ENCODE measurements at places on chromosomes 4 and X.
A peak's percentile ranks its signal among the peaks of the same experiment; 100 is the strongest.

GRCh38 chr4:7042503-7043283 is 479 bp upstream of the TADA2B start:
- peak; percentile 95 for DNase-seq

GRCh38 chrX:23271026-23271425 is 63.6 kb upstream of the PTCHD1 start:
- no peak for DNase-seq

GRCh38 chr4:76831711-76832373 is 66.1 kb downstream of the SOWAHB start:
- DNase-seq, result no peak

DNA sequence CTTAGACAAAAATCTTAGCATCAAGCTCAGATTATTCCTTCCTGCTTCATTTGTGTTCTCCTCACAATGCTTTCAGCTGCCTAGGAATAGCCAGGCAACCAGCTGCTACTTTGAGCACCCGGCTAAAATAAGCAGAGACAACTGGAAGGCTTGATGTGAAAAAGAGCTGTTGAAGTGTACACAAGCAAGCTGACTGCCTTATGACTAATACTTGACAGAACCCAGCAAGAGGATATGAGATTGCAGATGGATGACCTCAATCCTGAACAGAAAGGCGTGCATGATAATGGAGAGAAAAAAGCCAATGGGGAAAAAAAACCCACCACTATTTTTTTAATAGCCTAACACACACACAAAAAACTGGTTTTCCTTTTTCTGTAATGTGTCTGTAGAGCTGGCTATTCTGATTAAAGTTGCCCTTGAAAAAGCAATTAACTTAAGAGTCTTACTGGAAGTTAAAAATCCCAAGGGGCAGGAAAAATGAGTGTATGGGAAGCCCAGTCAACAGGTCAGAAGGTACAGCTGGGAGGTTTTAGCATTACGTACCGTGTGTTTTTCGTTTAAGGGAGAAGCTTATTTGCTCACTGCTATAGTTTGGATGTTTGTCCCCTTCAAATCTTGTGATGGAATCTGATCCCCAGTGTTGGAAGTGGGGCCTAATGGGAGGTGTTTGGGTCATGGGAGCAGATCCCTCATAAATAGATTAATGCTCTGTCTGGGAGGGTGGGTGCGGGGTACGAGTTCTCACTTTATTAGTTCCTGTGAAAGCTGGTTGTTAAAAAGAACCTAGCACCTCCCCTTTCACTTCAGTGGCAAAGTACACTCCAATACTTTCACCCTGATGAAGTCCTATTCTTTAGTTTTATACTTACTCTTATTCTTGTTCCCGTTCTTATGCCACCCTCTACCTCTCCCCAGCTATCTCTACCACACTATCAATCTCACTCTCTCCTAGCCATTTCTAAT is 37.1 kb upstream of the HERC6 start:
- no peak for DNase-seq

GRCh38 chrX:147832707-147833348 is 78.9 kb upstream of the FMR1 start:
- DNase-seq, result no peak

- DNase-seq, result no peak
Observed at GRCh38 chr4:2361366-2362265, 56.8 kb downstream of the ZFYVE28 start.

DNA sequence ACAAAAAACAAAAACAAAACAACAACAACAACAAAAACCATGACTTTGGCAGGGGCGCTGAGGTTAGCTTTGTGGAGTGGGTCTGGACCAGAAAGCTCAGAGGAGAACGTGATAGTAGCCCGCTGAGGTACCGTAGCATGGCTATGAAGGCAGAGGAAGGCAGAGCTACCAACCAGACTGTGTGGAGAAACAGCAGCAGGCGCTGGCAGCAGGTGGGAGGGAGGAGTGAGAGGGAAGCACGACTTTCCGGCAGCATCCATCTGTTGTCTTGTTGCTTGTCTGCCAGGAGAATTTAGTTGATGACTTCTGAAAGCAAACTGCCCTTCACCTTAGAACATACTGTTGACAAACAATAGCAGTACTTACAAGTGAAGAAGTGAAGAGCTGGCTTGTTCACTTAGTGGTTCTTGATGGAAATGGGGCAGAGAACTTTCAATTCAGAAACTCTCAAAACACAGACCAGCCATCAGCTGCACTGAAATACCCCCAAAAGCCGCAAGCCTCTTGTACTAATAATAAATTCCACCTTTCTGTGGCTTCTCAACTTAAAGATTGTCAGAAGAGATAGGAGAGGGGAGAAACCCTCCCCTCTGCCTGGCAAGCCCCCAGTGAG is 447.2 kb downstream of the SLITRK2 start:
- no peak for DNase-seq

- DNase-seq, result no peak
Observed at GRCh38 chr4:156414406-156414805, 460.7 kb upstream of the CTSO start.

- no peak for DNase-seq
Observed at GRCh38 chr4:6779667-6780565, 2.6 kb upstream of the KIAA0232 start.

- DNase-seq, result no peak
Observed at GRCh38 chr4:173187732-173188131, 19.1 kb downstream of the GALNT7 start.

DNA sequence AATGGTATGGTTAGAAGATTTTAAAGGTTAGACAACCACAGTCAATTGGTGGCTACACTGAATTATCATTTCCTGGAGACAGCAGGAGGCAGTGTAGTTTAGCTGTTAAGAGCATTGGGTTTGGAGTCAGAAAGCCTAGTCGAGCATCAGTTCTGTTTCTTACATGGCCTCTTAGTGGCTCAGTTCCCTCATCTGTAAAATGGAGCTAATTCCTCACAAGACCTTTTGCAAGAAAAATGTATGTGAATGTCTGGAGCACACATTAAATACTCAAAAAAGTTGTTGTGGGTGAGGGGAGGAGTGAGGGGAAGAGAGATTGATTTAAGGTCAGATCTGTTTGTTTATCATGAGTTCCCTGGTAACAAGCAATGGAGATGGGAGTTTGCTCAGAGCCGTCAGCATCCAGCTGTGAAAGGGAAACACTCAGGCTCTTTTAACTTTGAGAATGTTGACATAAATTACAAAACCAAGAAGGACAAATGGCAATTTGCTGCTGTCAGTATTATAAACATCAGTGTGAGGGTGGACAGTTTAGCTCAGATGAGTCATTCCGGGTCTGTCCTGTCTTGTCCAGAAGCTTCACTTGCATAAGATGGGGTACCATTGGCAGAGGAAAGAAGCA is 98.2 kb upstream of the PGRMC2 start:
- no peak for DNase-seq

GRCh38 chrX:100208076-100208475 is 202.0 kb downstream of the PCDH19 start:
- no peak for DNase-seq

- DNase-seq, result no peak
Observed at GRCh38 chr4:109155084-109155483, 147.4 kb downstream of the COL25A1 start.

- DNase-seq, result peak; percentile 64
Observed at GRCh38 chr4:123588631-123589241, 192.1 kb downstream of the SPRY1 start.

- DNase-seq, result no peak
Observed at GRCh38 chr4:136000246-136000645, 1532.0 kb downstream of the PCDH18 start.

- no peak for DNase-seq
Observed at GRCh38 chrX:44244008-44244407, 99.5 kb downstream of the EFHC2 start.

DNA sequence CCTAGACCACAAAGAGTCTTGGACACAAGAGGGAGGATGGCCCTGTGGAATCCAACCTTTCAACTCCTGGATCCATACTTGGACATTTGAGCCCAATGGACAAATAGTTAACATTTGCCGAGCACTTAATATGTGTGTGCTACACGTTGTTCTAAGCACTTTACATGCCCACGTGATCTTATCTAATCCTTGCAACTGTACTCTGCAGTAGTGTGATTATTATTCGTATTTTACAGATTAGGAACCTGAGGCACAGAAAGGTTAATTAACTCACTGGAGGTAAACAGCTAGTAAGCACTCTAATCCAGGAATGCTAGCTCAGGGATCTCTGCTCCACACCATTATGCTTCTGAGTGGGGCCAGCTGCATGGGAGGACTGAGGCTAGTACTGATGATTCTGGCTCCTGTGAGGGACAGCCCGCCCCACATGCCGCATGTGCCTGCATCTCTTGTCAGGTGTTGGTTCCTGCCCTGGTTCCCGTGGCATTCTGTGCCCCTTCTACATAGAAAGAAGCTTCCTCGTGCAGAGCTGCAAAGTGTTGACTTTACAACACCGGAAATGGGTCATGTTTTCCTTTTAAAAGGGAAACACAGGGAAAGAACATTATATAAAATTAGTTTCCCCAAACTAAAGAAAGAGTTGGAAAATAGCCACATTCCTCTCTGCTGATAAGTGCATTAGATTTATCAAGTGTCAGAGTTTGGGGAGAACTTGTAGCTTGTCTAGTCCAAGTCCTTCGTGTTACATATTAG is 34.8 kb downstream of the PLAC1 start:
- DNase-seq, result no peak

DNA sequence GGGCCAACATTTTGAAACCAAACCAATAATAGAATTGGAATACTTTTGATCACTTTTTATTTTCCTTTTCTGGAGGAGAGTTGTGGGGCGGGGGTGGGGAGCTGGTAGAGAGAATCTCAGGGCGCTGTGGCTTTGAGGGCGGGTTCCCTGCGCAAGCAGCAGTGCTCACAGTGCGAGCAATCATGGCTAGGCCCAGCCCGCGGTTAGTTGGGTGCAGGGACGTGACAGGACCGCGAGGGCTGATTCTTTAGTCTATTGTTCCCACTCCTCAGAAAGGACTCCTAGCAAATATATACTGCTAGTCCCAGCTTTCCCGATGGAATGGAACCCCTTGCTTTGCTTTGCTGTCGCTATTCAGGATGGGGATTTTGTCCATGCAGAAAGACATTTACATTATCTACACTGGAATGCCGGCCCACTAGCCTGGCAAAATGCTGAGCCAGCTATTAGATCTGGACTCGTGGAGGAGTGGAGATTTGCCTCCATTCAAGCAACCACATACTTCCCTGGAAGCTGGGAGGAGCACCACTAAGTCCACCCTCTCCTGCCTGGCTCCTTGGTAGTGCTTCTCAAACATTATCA is 23.9 kb upstream of the APLN start:
- DNase-seq, result no peak

- DNase-seq, result no peak
Observed at GRCh38 chr4:1695913-1696312, 11.8 kb upstream of the FAM53A start.

DNA sequence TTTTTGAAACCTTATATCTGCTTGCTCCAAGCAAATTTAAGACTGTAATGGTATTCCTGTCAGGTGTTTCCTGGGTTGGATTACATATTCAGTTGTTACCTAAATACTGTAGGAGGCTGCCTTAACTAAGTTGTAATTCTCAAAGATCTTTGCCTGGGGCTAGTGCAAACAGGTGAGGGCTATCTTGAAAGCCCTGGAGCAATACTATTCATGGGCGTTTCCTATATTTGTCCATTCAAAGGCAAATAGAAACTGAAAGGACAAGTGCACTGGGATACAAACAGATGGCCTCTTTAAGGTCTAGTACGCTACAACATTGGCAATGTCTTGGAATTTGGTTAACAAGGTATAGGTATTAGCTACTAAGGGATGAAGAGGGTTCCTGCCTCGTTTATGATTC is 84.1 kb upstream of the CT45A1 start:
- no peak for DNase-seq

DNA sequence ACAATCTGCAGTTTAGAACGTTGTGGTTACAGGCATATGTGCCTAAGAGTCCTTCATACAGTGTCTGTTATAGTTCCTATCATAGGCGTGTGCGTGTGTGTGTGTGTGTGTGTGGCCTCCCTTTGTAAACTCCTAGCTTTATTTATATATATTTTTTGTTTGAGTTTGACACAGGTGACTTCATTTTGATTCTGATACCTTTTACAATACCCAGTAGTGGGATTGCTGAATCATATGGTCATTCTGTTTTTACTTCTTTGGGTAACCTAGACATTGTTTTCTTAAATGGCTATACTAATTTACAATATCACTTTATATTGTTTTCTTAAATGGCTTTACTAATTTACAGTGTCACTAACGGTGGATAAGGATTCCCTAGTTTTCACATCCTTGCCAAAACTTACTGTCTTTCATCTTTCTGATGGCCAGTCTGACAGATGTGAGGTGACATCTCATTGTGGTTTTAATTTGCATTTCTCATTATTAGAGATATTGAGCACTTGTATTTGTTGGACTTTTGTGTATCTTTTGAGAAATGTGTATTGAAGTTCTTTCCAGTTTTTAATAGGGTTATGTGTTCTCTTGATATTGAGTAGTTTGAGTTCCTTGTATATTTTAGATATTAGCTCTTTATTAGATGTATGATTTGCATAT is 211.1 kb upstream of the NUDT6 start:
- no peak for DNase-seq

GRCh38 chr4:154719087-154719486 is 24.7 kb upstream of the LRAT start:
- no peak for DNase-seq

Measured in stimulated activated naive B cell treated with anti-CD40 and anti-IgM and Interleukin-4, amounts not matched to agents 10 μg/mL and 1 μg/mL and 100 μg/mL, for 72 hours (primary cell).